Suppressor macrophage treated with lipopolysaccharide for 1 hour (primary cell): ENCODE measurements at places on chromosomes 7 and 10.

GRCh38 chr7:95596198-95597063, at the start of gene PDK4:
Gene PDK4 (minus strand): TSS chr7:95596516. CDS start chr7:95596293, 223 bp downstream.
- DNase-seq, result peak; percentile 83

- no peak for DNase-seq
Observed at GRCh38 chr7:150745876-150746275, 8.7 kb downstream of the GIMAP5 start.

DNA sequence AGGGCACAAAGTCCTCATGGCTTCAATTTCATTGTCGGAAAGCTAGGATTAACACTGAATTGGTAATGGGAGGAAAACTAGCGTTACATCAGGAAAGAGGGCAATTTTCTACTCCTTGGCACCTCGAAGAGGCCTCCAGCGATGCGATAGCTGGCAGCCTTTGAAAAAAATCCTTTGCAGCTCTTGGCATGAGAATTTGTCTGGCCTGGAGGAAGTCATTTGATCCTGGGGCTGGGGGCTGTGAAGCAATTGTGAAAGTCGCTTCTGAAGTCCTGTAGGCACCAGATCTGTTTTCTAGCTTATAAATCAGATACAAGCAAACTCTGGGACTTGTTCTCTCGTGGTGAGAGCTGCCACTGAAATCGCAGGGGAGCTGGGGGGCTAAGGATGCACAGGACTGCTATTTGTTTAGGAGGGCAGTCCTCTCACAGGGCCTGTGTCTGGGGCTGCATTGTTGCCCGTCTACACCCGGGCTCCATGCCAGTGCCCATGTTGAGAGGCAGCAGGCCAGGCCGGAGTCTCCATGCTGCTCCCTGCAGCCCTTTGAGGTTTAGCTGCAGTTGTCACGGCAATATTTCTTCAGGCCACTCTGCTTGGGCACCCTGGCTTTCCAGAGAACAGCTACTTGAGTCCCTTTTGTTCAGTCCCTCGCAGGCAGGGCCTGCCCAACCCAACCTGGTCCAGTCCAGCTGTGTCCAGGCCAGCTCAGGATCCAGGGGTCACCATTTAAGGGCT, 206.8 kb upstream of the LYZL1 start:
- DNase-seq, result no peak

DNA sequence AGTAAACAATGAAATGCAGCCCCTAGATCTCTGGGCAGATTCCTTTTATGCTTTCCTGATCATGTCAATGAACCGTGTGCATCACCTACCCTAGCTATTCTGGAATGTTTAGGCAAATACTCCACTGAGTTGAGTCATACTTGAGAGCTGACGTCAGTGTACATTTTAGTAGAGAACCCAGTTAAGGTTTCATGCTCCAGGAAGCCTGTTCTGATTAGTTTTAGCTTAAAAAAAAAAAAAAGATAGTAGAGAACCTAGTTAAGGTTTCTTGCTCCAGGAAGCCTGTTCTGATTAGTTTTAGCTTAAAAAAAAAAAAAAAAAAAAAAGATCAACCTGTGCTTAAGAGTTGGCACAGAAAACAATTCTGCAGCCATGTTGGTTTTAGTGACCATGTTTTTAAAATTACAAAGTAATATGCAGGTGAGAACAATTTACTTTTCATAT, 3.7 kb upstream of the MCU start:
- DNase-seq, result peak; percentile 60

- DNase-seq, result no peak
Observed at GRCh38 chr7:95501261-95501832, 15.6 kb downstream of the ASB4 start.

- no peak for DNase-seq
Observed at GRCh38 chr10:97416565-97416964, 9.4 kb upstream of the PGAM1 start.

GRCh38 chr7:47837826-47838225, 110.4 kb downstream of the PKD1L1 start:
- DNase-seq, result no peak
